CD14-positive monocyte (primary cell): ENCODE measurements at places on chromosomes 13 and 19.
A peak's percentile ranks its signal among the peaks of the same experiment; 100 is the strongest.

- no peak for DNase-seq
These were observed 145.2 kb downstream of the KCTD12 start for GRCh38 chr13:76741046-76741445.

DNA sequence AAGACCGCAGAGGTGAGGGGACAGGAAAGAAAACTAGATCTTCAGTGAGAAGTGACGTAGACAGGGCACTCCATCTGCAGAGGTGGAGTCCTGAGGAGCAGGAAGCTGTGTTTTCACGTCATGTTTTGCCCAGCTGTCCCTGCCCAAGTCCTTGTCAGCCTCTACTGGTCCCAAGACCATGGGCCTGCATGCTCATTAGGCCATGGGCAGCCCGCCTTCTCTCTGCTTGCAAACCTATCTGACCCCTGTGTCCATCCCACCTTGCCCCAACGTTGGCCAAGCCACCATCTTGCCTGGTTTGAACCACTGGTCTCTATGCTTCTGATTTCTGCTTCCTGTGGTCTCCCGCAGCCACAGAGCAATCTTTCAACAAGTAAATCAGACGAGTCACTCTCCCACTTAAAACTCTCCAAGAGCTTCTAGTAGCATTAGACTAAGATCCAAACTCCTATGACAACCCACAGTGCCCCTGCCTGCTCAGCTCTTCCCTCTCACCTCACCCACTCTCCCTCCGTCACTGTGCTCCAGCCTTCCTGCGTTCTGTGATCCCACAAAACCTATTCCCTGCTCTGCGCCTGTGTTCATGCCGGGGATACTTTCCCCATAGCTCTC lies 18.6 kb upstream of the CCNE1 start:
- no peak for DNase-seq

DNA sequence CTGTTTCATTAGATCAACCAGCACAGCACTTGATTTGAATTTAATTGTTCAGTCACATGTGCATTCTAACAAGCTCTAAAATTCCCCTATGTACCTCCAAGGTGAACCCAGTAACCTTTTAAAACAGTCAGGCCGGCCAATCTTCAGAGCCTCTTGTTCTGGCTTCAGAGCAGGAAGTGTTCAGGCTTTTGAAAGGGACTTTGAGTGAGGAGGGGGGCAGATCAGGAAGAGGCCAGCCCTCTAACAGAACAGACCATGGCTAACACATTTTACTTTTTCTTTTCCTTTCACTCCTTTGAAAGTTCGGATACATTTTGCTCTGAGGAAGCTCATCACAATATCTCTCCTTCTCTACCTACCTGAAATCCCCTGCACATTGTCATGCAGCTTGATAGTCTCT lies 390.3 kb downstream of the TBC1D4 start:
- no peak for DNase-seq

DNA sequence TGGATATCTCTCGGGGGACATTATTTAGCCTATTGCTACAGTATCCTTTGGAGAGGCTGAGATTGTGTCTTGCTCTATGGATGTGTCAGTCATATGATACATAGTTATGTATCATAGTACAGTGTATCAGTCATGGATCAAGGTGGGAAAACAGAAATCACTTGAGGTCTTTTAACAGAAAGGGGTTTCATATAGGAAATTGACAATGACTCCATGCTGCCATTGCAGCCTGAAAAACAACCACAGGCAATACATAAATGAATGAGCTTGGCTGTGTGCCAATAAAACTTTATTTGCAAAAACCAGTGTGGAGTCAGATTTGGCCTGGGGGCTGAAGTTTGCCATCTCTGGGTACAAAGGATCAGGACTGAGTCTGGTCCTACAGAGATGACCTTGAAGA lies 35.4 kb downstream of the COLGALT1 start:
- no peak for DNase-seq

DNA sequence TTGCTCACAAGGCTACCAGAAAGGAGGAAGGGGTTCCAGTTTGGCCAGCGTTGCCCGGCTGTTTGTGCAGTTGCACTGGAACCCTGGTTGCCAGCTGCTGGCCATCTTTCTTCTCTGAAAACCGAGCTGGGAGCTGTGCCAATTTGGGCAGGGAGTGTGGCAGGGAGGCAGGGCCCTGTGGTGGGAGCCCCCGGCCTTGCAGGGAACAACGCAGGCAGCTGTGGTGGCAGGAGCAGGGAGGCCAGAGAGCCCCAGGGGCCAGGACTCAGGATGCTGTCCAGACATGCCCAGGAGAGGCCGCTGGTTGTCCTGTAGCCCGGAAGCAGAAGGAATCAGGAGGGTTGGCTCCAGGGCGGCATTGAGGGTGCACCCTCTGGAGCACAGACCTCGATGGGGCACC lies 4.8 kb downstream of the KMT5C start:
- DNase-seq: no peak

DNA sequence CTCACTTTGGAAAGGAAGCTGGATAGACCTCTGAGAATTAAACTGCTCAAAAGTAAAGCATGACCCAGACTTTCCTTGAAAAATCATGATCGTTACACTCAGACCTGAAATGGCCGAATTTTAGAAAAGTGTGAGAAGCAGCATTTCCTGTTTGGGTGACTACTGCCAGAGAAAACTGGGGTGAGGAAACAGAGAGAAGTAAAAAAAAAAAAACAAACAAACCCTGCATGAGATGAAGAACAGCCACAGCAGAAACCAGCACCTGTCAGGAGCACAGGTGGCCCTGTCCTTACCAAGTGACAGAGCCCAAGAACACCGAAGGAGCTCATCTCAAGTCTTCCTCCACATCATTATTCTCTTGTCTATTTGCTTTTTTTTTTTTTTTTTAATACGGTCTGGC lies 12.0 kb upstream of the ADPRHL1 start:
- no peak for DNase-seq

- DNase-seq: no peak
These were observed 19.5 kb downstream of the PLEKHJ1 start for GRCh38 chr19:2216361-2217225.

DNA sequence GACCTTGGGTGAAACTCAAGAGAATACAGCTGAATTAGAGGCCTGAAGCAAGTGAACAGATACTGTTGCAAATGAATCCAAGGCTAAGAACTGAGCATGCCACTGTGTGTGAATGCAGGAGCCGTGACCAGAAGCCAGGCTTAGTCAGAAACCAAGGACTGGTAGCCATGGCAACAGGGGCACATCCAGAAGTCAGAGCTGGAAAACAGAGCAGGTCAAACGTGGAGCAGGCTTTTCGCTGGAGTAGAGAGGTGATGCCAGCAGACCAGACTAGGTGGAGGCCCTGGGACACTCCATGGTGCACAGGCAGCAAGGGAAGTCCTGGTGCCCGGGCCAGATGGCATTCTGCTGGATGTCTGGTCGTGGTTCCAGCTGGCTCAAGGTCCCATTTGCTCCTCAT lies 564.1 kb downstream of the PCDH9 start:
- DNase-seq: no peak

DNA sequence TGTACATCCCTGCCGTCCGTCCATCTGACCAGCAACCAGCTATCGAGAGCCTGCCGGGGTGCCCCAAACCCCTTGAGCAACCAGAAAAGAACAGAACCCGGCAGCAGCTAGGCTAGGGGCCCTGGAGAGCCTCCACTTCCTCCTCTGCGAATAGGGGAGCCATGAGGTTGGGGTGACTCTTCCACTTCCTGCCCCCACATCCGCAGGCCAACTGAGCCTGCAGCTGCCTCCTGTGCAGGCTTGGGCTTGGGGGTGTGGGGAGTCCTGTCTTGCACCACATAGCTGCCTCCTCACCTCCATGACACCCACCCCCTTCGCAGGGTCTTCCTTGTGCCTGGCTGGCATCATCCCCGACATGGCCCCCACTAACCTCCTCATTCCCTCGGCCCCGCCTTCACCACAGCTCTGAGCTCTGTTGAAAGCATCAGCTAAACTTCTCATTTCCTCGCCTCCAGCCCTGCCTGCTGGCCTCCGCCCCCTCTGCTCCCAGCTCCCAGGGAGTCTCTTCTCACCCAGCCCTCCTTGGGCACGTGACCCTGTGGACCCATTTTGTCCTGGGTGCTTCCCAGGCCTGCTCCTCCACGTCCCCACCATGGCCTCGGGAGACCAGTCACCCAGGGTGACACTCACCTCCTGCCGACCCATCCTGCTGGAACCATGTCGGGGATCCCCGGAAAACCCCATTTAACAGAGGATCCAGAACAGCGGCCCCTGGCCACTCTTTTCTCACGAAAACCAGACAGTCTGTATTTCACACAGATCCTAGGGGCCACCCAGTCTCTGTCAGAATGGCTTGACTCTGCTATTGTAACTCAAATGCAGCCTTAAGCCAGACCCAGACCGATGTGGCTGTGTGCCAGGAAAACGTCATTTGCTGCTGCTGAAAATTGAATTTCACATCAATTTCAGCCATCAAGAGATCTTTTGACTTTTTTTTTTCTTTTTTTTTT lies 50.4 kb downstream of the MYO9B start:
- DNase-seq: peak; percentile 98

GRCh38 chr19:7904074-7905020 lies 670 bp downstream of the MAP2K7 start:
- peak; percentile 64 for DNase-seq

DNA sequence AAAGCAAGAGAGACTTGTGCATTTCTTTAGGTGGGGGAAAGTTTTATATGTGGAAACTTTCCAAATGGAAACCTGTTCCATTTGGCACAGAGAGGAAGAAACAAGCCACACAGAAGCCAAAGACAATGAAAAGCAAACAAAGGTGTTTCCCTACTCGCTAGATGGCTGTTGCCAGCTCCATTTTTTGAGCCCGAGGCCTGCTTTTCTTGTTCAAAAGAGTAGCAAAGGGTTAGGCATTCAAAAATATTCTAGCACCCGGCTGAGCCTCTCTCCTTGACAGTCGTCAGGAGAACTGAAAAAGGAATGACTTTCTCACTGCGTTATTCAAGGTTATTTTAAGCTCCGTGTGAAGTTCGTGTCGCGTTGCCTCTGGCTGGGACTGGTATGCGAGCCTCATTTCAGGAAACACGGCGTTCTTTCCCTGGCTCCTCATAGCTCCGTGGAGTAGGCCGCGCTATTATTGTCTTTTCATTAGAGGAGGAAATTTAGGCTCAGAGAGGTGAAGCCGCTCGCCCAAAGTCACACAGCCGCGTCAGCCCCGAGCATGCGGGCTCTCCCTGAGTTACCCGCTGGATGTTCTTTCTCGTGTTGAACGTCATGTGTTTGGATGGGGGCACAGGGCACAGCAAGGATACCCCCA lies 7.6 kb downstream of the TRPM4 start:
- no peak for DNase-seq

- DNase-seq: no peak
These were observed 58.4 kb downstream of the SPRYD7 start for GRCh38 chr13:49877629-49878218.

GRCh38 chr19:11164296-11164695 lies 8.7 kb upstream of the SPC24 start:
- no peak for DNase-seq

GRCh38 chr19:16018106-16018755 lies 58.1 kb upstream of the TPM4 start:
- DNase-seq: no peak

DNA sequence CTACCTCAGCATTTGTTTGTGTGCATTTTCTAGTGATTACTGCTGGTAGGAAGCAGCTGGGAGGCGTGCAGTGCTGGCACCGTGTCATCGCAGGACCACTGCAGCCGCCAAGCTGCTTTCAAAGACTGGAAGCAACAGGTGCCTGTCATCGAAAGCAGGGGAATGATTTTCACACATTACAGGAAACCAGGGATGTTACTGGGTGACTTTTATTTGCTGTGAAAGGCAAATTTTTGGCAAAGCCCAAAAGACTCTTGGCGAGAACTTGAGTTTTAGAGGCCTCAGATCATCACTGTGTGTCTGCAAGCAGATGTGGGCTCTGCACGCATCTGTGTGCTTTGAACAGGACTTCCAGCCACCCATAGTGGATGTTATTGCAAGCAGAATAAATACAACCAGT lies 176.4 kb downstream of the FLT1 start:
- DNase-seq: no peak

GRCh38 chr19:34712395-34713261 lies 21.4 kb upstream of the ZNF181 start:
- peak; percentile 61 for DNase-seq

- no peak for DNase-seq
These were observed 146.4 kb upstream of the RFC3 start for GRCh38 chr13:33671560-33671959.

DNA sequence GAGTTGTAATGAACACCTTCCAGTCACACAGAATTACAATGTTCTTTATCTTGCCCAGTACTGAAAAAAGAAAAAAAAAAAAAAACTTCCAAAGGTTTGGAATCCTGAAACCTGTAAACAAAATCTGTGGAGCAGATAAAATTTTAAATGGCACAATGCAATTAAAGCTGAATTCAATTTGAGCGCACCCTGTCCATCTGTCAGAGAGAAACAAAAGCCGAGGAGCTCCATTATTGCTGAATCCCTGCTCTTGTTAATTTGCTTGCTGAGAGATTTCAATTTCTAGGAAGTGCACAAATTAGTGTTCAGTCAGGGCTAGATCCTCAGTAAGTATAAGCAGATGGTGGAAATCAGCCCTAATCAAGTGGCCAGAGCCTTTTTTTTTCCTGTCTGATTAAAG lies 65.2 kb downstream of the DACH1 start:
- no peak for DNase-seq

- no peak for DNase-seq
These were observed 8.7 kb downstream of the LRCH1 start for GRCh38 chr13:46561691-46562090.

DNA sequence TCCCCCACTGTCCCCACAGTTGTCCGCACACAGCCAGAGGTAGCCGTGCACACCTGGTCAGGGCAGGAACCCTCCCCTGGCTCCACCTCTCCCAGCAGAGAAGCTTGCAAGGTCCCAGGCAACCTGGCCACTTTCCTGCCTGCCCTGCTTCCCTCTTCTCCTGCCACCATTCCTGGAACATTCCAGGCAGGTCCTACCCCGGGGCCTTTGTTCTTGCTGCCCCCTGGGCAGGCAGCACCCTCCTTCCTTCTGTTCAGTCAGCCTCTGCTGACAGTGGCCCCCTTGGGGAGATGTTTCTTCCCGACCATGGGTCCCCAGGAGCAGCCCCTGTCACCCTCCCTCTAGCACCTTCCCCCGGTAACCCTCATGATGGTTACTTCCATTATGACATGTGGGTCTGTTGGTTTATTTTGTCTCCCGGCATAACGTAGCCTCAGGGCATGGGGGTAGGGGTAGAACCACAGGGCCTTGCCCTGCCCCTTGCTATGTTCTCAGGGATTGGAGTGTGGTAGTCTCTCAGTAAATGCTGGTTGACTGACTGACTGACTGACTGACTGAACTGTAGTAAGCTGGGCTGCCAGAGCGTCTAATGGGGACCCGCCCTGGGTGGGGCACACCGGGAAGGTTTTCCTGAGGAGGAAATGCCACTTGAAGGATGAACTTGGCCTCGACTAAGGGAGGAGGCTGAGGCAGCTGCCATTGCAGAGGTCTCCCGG lies 10.8 kb downstream of the PAK4 start:
- no peak for DNase-seq

- DNase-seq: no peak
These were observed 1426.8 kb downstream of the SLITRK5 start for GRCh38 chr13:89097994-89098393.

- no peak for DNase-seq
These were observed 1.6 kb downstream of the REEP6 start for GRCh38 chr19:1492474-1493006.

- no peak for DNase-seq
These were observed 4.2 kb downstream of the GZMM start for GRCh38 chr19:547836-548720.
